Activated CD4-positive, alpha-beta T cell treated with anti-CD3 and anti-CD28 coated beads for 36 hours (primary cell): ENCODE measurements at places on chromosomes 16 and 17. TPM values are rescaled to one million over a fixed set of nuclear protein-coding genes. Genes with fewer than 3 reads are reported as not detected.

GRCh38 chr16:1105888-1106620 lies 10.0 kb upstream of the C1QTNF8 start:
- peak; percentile 74 for DNase-seq

GRCh38 chr17:30229012-30229411 lies 6.5 kb downstream of the SLC6A4 start:
- DNase-seq = no peak

DNA sequence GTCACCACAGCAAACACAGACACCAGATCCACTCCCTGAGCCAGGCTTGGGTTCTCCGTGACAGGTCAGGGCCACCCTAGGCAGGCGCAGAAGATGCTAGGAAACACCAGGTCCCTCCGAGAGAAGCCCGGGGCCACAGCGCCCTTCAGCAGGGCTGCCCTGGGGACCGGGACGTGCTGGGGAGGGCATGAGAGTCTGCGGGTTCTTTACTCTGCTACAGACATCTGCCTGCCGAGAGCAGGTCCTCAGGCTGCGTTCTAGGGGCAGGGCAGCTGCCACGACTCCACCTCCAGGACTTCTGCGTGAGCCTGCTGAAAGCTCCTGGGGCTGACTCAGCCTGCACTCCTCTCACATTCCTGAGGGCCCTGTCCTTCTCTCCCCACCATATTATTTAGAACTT lies 11.4 kb downstream of the MYLK3 start:
- no peak for DNase-seq

The FOXN1 gene
- not detected for total RNA-seq

The CHST5 gene
- total RNA-seq = 0.41 TPM

DNA sequence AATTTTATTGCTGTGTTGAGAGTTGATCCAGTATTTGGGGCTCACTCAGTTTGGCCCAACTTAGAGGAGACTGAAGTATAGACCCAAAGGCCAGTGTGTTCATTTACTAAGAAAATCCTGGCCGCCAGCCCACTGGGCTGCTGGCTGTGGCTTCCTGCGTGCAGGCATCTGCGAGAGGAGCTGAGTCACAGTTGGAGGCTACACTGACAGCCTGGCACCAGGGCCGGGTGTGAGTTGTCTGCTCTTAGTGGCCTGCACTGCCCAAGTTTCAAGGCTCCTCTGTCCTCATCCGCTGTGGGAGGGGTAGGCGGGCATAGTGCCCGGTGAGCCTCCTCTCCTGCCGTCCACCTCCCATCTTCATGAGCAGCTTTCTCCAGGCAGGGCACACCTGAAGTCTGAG lies 54.2 kb downstream of the PLD6 start:
- DNase-seq = peak; percentile 69

DNA sequence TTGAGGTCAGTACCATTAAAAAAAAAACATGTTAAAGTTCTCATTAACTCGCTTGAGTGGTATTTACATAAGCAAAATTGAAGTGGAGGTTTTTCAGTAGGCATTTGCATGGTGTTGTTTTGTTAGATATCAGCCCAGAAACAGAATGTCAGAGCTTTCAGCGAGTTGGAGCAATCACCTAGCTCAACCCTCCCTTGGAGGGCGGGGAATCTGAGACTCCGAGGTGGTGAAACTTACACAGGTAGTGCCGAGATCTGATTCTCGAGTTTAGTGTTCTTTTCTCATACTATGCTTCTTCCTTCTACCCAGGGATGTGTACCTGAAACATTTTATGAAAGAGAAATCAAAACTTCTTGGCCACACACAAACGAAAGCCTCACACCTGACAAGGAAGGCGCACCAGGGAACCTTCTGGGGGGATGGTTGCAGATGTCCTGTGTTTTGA lies 6.6 kb downstream of the SEC14L1 start:
- no peak for DNase-seq

- no peak for DNase-seq
Observed at GRCh38 chr16:19706846-19707245, 11.2 kb downstream of the KNOP1 start.

DNA sequence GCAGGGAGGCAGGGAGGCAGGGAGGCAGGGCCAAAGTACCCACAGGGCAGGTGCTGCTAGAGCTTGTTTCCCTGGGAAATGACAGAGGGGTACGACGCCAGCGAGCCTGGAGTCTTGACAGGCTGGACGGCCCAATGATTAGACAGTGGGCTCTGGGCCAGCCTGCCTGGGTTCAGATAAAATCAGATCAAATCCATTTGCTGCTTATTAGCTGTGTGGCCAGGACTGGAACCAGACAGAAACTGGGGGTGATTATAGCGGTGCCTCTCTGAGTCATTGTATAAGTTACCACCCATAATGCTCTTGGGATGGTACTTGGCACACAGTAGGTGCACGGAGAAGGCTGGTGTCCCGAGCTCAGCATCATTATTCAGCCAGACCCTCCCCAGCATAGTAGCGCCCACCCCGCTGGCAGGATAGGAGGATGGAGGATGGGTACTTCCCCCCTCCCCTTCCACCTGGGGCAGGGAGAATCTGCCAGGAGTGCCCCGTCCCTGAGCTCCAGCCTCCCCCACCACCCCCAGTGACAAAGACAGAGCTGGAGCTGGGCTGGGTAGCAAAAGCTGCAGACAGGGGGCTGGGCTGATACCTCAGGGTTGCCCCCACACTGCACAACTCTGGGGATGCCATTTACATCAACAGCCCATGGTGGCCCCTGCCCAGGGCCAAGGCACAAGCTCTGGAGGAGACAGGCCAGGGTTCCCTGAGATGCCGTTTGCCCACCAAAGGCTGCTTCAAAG lies 77.6 kb upstream of the TNRC6C start:
- DNase-seq = no peak

DNA sequence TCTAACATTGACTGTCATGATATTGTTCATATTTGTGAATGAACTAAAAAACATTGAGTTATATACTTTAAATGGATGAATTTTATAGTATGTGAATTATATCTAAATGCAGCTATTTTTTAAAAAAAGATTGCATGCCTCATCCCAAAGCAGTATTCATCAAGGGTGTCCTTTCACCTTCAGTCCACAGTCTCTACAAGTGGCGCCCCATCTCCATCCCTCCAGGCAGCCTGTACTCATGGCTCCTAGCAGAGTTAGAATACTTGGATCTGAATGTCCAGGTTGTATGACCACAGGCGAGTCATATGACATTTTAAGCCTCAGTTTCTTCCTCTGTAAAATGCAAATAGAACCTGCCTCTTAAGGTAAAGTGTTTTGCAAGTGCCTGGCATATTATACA lies 69.8 kb downstream of the TMEM100 start:
- DNase-seq = no peak

DNA sequence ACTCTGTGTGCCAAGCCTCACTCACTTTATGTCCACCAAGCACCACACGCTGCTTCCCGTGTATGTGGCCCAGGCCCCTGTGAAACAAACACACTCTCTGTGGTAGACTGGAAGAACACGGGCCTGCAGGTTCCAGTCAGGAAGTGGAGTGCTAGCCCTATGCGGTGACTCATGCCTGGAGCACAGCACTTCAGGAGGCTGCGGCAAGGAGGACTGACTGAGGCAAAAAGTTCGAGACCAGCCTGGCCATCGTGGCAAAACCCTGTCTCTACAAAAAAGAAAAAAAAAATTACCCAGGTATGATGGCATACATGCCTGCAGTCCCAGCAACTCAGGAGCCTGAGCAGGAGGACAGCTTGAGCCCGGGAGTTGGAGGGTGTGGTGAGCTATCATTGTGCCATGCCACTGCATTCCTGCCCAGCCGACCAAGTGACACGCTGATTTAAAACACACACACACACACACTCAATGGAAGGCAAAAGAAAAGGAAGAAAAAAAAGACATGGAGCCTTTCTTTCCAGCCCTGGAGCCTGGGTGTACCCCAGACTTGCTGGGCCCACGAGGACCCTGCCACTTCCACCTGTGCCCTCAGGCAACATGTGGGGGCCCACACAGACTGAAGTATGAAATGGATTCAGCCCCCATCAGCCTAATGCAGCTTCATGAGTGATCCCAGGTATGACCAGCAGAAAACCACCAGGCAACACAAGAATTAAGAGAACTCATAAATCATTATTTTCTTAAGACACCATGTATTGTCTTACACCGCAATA lies 126.6 kb downstream of the ANKRD11 start:
- peak; percentile 64 for DNase-seq

GRCh38 chr16:21643785-21644184 lies 8.6 kb downstream of the IGSF6 start:
- no peak for DNase-seq

- no peak for DNase-seq
Observed at GRCh38 chr16:84279881-84280280, 14.8 kb upstream of the WFDC1 start.

The TBC1D26 gene
- total RNA-seq = 0.34 TPM

- DNase-seq = peak; percentile 69
Observed at GRCh38 chr17:35947156-35947585, 3.7 kb upstream of the LYZL6 start.

DNA sequence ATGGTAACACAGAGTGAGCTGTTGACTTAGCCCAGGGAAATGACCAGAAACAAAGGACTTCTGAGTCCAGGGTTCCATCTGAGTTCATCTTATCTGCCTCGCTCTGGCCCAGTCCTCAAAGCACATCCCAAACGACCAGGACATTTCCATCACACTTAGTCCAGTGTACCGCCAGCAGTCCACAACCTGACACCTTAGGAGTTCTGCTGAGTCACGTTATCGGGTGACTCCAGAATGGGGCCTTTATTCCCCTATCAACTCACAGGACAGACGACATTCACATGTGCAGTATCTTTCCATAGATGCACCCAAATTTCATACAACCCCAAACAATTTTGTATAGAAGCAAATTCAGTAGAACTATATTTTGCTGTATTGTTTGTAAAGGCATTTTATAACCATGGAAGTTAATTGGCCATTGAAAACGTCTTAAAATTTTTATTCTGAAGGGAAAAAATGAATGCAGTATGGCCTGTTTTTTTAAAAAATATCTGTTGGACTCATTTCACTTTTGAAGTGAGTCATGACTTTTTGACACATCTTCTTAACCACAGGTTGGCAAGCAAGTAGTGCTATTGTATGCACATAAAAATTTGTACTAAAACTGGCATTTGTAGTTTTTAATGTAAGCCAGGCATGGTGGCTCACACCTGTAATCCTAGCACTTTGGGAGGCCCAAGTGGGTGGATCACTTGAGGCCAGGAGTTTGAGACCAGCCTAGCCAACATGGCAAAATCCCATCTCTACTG lies 46.3 kb downstream of the ZNF18 start:
- no peak for DNase-seq

The CCL17 gene
- total RNA-seq = 1.2 TPM

DNA sequence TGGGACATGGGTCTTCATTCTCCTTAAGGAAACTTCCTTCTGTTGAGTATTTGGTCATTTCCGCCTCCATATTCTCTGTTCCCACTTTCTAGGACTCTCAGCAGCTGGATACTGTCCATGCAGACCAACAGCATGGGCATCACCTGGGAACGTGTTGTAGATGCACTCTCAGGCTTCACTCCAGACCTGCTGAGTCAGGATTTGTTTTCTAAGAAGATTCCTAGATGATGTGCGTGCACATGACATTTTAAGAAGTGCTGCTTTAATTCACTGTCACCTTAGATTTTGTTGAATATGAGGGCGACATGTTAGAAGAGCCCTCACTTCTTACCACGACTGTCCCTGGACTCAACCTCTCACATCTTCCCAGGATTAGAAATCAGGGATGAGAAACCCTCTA lies 10.0 kb upstream of the SDK2 start:
- DNase-seq = no peak

The LGALS9 gene
- 33.8 TPM for total RNA-seq

GRCh38 chr17:48238933-48239602 lies 131.5 kb downstream of the SNX11 start:
- DNase-seq = no peak

GRCh38 chr16:9033125-9033830 lies 58.2 kb upstream of the HAPSTR1 start:
- DNase-seq = no peak

The C17orf58 gene
- total RNA-seq = 19.4 TPM

DNA sequence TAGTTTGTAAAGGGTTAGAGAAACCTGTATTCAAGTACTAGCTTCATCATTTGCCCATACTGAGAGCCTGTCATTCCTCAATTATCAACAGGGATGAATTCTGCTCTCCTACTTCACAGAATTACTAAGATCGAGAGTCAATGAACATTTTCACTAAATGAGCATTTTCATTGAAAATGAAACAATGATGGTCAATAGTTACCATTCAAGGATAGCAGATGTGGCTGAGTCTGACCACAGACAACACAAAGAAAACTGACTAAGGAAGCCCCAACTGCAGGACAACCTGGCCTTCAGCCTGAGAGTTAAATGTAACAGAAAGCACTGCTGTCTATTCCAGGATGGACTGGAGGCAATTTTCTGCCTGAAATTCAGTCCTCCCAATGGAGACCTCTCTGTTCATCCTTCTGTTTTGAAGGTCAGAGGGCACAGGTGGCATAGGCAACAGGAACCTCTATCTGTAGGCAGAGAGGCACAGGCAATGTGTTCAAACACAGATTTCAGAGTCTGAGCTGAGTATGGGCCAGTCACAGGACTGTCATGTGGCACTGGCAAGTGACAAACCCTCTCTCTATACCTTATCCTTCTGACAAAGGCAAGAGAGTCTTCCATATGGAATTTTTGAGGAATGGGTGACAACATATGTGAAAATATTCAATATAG lies 19.5 kb downstream of the TRAF4 start:
- peak; percentile 27 for DNase-seq

DNA sequence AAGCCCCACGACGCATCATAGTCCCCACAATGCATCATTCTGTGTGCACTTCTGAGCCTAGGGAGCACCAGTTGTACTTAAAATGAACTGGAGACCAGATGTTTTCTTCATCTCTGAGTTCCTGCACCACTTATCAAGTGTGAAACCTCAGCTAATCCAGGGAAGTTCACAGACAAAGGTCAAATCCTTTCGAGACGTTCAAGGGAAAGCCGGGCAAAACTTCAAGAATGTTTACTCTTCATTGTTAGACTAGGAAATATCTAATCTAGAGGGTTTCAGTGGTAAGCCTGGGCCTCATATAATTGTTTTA lies 4.6 kb upstream of the PMP22 start:
- no peak for DNase-seq

DNA sequence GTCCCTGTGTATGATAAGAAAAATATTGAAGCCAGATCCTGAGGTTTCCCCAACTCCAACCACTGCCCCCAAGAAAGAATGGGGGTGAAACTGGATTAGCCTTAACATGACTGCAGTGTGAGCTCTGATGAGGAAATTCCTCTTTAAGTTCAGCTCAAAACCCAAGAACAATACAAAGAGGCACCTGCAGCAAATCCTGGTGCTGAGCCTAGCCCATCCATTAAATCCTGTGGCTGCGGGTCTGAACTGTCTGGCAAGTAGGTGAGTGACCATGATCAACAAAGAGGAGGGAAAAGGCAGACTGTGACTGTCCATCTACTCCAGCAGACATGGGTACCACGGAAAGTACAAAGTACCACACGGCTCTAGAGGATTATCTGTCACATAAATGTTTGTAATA lies 64.2 kb downstream of the CREBBP start:
- no peak for DNase-seq

The CCL1 gene
- total RNA-seq = 0.32 TPM

GRCh38 chr17:58335061-58335731 lies 6.6 kb upstream of the TSPOAP1 start:
- peak; percentile 79 for DNase-seq

The HSPB9 gene
- 0.11 TPM for total RNA-seq
